ENCODE measurements at places on chromosomes 3 and 15.

GRCh38 chr3:151301787-151302186, 14.8 kb downstream of the GPR87 start:
- no peak for DNase-seq

GRCh38 chr3:26915208-26915607, 292.6 kb downstream of the LRRC3B start:
- DNase-seq = no peak

DNA sequence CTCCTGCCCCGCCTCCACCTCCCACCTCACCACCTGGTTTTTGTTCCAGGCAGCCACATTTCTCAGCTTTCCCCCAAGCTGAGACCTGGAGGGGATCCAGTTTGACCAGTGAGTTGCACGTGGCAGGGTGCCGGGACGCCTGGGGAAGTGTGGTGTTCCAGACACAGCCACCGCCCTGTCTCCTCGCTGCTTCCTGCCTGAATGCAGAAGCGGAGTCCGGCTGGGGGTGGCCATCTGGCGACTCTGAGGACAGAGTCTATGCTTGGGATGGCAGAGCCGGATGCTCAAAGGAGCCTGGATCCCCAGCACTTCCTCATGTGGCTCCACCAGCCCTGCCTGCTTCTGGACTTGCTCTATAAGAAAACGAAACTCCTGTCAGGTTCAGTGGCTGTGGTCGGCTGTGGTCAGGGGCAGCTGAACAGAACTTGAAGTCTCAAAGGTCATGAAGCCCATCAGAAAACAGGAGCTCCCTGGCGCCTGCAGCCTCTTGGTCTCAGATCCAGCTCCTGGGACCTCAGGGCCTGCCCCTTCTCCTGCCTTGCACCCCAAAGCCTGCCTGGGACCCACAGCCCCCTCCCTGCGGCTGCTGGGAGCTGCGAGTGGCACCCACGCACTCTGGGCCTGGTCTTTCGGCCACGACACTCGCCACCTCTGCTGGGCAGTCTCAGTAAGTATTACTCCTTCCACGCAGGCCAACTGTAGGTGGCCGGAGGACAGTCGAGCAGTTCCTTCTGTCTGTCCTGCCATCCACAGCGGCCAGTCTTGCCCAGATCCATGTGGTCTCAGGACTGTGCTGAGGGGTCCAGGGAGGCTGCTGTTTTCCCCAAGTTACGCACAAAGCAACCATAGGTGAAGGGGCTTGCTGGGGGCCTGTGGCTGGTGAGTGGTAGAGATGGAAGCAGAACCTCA, 112.8 kb upstream of the MEF2A start:
- peak; percentile 11 for DNase-seq

DNA sequence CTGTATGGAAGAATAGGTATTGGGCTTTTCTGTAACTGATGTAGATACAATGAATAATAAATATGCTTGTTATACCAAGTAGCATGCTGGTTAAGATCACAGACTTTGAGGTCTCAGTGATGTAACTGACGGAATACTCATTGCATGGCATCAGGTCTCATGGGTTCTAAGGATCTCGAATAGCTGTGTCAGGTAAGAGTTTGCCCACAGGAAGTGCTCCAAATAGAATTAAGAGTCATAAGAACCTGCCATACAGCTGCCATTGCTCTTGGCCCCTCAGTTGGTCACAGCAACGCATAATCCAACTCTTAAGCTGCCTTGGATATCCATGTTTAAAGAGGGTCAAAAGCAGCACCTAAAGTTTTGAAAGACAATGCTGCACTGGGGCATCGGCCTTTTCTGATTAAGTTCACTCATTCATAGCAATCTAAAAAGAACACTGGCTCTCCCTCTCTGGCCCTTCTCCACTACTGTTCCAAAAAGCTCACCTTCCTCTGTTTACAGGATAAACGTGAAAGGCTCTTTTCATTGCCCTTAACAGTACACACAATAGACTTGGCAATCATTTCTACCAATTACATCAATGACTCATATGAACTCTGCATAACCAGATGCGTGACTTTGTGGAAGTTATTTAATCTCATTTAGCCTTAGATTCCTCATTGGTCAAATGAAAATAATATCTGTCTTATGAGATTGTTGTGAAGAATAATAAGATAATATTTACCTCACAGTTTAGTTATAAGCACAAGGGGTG, 74.6 kb downstream of the ZBTB20 start:
- no peak for DNase-seq

GRCh38 chr15:43150191-43150929, 17.0 kb downstream of the TMEM62 start:
- no peak for DNase-seq

GRCh38 chr3:168544097-168544957, 448.6 kb upstream of the GOLIM4 start:
- DNase-seq = no peak

All from CD4-positive, alpha-beta T cell treated with Interleukin-4 for 4 hours (primary cell).